ENCODE measurements at places on chromosomes 2 and 18. TPM values are rescaled to one million over a fixed set of nuclear protein-coding genes. Genes with fewer than 3 reads are reported as not detected.

DNA sequence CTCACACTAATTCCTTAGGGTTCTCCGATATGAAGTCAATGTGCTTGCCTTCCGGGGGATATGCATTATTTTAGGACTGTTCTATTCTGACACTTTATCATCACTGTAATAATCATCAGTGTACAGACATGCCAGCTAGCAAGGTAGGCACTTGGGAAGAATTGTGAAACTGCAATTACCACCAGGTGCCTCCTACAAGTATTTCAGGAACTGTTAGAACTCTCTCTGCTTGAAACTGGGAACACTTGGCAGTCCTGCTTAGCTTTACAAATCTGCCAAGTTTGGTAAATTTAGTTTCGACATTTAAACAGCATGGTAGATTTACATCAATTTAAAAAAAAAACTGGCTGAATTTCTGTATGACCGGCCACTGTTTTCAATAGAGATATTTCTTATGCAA, 128.7 kb downstream of the SATB2 start:
- no peak for DNase-seq

DNA sequence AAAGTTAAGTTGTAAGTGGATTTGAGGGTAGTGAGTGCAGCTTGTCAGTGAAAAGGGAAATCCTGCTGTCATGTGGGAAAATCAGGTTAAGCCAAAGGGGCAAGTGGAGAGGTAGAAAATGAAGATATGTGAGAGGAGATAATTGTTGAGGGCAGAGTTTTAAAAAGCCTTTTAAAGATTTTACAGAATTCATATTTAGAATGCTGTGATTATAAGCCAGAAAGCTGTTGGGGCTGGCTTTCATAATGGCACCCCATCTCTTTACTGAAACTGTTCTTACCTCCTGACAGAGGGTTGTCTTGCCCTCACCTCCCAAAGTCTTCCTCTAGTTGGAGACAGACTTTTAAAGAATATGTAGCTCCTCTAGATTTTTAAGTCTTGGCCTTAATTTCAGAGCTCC, 86.9 kb downstream of the MYO3B start:
- DNase-seq, result no peak

DNA sequence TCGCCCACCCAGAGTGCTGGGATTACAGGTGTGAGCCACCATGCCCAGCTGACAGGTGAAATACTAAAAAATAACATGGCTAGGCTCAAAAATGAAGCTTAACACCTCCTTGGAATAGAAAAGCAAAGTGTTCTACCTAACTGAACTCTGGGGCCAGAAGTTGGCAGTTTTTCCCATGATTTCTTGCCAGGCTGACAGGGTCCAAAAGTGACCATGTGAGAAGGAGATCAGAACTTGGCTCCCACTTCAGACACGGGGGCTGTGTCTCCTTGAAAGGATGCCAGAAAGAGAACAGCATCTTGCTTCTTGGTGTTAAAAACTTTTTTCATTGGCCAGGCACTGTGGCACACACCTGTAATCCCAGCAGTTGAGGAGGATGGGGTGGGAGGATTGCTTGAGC, 47.0 kb downstream of the BMPR2 start:
- DNase-seq, result no peak

DNA sequence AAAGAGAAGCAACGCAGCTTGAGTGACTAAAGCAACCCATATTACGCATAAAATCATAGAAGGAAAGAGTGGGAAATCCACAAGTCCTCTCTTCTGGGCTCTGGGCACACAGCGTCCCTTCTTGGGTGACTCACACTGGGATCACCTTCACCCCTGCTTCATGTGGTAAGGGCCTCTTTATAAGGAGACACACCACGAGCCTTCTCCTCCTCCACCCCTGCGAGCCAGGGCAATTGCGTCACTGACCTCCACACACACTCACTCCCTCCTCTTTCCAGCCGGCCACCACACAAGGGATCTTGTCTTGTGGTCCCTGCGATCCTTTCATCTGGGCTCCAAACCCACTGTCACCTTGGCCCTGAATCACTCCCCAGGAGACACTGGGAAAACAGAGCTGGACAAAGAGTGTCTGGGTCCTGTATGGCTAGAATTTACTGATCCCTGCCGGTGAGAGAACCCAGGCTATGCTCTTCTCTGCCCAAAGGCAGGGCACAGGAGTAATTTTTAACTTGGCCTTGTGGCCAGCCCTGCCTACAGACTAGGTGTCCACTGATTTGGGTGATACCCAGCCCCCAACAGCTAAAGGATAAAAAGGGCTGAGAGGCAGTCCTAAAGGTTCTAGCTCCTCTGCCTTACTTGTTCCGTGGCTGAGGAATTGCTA, 35.3 kb downstream of the NHEJ1 start:
- DNase-seq, result no peak

GRCh38 chr2:98489486-98489885, 44.8 kb downstream of the INPP4A start:
- no peak for DNase-seq

DNA sequence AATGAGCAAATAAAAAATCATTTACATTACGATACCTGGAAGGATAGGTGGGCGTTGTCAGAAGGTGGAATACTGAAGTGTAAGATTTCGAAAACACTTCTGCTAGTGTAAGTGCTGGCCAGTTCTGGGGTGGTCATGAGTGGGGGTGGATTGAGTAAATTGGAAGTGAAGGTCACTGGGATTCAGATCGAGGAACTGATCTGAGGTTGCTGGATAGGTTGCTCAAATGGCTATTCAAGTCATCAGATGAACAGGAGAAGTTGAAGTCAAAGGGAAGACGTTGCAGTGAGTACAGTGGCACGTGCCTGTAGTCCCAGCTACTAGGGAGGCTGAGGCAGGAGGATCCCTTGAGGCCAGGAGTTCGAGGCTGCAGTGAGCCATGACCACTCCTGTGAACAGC, 95.7 kb downstream of the MALT1 start:
- DNase-seq, result no peak

- peak; percentile 60 for DNase-seq
Observed at GRCh38 chr18:79378536-79379250, 17.0 kb upstream of the NFATC1 start.

NOSTRIN gene
- total RNA-seq, result 82.9 TPM

ACADL gene
- 9.7 TPM for total RNA-seq

MTCL1 gene
- total RNA-seq, result 1.9 TPM

ABCG8 gene
- total RNA-seq, result not detected

Measured in omental fat pad (tissue), 4 donors.